ENCODE measurements at places on chromosomes 7 and 10.

DNA sequence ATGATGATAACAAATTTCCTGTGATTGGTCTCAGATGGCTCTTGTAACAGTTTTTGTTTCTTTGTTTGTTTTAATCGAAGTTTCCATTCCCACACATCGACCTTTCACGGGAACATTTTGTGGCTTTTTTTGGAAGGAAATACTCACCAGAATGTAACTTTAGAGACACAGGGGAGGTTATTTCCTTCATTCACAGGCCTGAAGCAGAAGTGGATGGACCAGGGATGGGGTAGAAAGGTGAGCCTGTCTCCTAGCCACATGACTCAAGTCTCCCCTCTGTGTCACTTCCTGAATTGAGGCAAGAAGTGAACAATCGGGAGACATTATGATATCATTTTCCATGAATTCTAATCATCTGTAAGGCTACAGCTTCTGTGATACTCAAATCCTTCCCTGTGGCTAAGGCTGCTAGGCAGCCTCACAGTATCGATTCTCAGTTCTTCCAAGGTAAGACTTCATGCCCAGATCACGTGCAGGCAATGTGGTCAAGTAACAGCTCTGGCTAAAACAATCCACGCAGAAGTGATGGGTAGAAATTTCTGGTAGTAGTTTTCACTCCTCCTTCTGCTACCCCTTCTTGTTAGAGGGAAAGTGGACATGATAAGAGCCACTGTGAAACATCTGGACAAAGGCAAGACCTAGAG, 203.9 kb upstream of the NEBL start:
- DNase-seq: no peak

DNA sequence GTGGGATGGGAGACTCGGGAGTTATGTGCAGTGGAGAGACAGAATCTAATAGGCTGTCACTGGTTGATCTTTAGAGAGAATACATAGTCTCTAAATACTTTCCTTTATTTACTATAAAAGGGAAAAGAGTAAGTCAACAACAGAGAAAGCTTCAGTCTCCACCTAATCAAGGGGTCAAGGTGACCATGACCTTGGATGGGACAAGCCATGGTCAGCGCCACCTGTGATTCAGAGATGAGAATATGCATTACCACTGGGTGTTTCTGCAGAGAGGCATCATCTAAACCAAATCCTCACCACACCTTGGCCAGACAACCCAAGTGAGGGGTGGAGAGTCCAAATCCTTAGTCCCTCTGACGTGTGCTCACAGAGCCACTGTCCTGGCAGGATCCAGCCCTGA, 39.9 kb downstream of the TNS3 start:
- DNase-seq: no peak

DNA sequence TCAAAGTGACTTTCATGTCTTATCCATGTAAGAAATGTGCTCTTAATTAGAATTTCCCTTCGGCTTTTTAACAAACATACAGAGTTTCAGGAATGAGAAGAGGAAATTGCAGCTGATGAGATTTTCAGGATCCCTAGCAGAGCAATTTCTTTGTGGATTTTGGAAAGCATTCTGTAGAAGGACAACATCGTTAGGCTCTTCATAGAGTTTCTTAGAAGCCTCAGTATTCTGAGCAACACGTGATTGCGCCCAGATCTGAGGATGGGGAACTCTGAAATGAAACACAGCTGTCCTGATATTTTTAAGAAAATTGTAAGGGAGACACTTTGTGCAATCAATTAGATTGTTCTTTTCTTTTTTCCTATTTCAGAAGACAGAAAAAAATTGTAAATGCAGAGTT, 85.8 kb downstream of the LHFPL3 start:
- no peak for DNase-seq

- DNase-seq: no peak
Measured at GRCh38 chr7:25632616-25633015, 404.3 kb upstream of the NPVF start.

GRCh38 chr7:40279991-40280390, 145.2 kb downstream of the SUGCT start:
- DNase-seq: no peak

DNA sequence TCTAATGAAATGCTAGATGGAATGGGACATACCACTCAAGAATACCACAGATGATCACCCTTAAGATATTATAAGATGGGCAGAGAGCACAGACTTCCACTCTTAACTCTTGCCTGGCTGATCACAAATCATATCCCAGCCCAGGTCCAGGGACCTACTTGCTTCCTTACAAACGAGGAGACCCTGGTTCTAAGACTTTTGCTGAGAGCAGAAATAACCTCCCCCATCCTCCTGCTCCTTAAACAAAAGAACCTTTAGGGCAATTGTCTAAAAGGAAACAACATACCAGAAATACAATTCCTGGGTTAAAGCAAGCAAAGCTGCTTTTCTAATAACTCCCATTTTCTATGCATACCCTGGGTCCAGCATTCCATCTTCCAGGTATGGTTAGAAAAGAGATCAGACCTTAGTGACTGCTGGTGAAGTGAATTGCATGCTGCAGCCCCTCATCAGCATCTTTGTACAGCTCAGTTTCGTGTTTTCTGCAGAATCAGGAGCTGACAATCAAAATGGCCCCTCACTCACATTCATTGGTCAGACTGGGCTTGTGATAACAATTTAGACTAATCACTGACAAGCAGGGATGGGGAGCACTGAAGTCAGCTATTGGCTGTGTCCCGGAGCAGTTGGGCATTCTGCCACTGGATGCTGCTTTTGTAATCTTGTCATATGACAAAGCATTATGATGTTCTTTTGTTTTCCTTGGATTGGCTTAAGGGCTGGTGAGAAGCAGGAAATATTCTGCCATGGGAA, 14.6 kb downstream of the IFIT3 start:
- no peak for DNase-seq

DNA sequence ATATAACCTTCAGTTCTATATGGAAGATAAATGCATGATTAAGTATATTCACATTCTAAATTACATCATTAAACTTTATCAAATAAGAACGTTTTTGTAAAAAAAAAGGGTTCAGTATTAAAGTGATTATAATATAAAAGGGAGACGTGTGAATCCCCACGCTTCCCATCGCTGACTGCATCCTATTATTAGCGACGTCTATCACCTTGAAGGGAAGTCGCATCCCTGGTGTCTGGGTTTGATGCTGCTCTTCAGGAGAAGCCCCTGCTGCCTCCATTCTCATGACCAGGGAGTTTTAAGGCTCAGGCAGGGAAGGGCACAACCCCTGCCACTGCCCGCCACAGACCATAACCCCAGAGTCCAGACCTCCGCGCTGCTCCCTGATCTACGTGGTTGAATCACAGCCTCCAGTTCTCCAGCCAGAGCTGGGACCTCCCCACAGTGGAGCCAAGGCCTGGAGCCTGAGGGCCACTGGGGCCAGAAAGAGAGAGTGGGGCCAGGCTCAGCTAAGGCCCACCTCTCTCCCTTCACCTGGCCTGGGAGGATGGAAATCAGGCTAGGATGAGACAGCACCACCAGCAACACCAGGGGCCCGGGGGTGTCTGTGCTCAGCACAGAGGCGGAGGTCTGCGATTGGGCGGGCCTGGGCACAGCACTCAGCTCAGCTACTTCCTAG, 130.6 kb downstream of the TCERG1L start:
- DNase-seq: no peak

DNA sequence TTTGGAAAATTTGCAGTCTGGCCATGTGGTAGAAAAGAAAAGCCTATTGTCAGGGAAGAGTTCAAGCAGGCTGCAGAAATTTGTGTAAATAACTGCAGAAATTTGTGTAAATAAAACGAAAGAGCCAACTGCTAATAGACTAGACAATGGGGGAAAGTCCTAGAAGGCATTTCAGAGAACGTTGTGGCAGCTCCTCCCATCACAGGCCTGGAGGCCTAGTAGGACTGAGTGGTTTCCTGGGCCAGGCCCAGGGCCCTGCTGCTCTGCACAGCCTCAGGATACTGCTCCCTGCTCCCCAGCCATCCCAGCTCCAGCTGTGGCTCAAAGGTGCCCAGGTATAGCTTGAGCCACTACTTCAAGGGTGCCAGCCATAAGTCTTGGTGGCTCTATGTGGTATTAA, 50.9 kb downstream of the RSBN1L start:
- DNase-seq: no peak

DNA sequence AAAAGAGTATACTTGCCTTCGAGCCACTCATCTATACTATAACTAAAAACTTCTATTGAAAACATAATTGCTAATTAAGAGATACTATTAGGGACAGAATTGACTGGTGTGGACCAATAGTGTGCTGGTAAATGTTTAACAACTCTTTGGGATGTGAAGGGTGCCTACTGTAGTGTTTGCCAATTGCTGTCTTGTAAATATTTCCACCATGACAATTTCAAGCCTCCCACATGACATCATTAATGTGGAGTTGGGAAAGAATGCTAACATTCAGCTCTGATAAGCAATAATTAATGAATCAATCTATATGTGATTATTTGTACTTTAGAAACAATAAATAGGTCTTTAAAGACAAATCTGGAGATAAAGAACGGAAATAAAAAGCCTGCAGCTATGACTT, 136.8 kb downstream of the DGKB start:
- no peak for DNase-seq

DNA sequence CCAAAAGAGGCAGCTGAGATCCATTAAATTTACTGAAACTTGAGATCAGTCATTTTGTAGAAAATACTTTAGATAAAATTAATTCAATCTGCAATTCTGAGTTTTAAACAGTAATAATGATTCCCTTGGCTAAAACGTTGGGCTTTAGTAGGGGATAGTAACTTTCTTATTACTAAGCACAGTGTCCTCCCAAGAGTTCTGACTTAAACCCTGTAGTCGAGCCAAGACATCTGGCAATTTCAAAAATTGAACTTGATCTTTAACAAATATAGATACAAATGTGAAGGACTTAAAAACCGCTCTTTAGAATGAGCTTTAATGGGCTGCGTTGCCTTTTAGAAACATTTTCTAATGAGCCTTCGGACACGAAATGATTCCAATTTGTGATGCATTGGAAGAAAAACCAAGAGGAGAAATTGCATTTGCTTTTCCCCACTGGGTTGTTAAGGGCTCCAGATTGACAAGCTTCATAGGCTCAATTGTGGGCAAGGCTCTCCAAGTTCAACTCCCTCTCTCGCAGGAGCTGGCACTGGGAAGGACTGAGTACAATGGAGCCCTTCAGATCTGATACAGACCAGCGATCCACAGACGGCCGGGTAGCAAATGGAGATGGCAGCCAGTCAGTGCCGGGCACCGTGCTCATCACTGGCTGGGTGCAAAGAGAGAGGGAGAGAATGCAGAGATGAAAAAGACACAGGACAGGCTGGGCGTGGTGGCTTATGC, 921.3 kb upstream of the AUTS2 start:
- no peak for DNase-seq

- DNase-seq: no peak
Measured at GRCh38 chr7:47587351-47587750, 5.4 kb upstream of the TNS3 start.

DNA sequence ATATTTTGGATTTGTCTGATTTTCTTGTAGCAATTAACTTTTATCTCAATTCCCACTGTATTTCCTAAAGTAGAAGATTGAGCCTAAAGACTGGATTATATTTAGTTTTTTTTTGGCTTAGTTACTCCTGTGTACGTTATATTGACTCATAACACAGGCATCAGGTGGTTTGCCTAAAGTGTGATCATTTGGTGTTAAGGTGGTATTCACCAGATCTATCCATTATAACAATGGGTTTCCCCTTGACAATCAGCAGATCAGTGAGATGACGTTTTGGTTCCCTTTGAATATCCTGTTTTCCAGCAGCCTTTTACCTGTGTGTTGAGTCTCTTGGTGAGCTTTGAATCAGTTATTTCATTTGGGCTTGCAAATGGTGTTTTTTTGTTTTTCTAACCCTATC, 18.1 kb downstream of the MAPK8 start:
- DNase-seq: no peak

GRCh38 chr10:133033742-133034048, 54.0 kb upstream of the ADGRA1 start:
- no peak for DNase-seq

DNA sequence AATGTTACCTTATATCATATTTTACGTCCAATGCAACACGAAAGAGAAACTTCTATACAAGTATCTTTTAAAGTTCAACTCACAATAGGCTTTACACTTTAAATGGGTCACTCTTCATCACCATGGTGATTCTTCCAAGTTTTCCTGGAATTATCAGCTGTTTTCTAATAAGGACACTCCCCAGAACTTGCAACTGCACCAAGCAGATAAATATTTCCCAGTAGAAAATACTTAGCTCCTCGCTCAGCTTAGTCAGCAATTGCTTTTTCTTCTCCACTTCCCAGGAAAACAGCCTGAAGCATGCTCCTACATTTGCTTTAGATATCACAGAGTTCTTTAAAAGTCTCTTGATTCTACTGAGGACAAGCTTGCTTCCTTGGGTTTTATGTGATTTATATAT, 25.7 kb upstream of the ADD3 start:
- no peak for DNase-seq

DNA sequence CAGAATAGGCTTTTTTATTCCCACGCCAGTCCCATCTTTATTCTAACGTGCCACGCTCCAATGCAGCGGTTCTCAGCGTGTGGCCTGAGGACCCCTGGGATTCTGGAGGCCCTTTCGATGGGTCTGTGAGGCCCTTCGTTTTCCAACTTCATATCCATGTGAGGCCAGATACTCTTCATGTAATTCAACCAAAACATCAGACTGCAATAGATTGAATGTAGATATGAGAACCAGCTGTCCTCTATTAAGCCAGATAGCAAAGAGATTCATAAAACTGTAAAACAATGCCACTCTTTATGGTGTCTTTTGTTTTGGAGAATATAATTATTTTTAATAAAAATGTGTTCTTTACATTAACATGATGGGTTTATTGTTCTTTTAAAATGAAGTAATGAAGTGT, 53.2 kb upstream of the KMT2C start:
- no peak for DNase-seq

GRCh38 chr10:23433701-23434100, 5.2 kb upstream of the OTUD1 start:
- no peak for DNase-seq
